ENCODE measurements at places on chromosomes 13 and 19. TPM values are rescaled to one million over a fixed set of nuclear protein-coding genes. Genes with fewer than 3 reads are reported as not detected.

SAFB2 gene
- total RNA-seq, result 37.7 TPM

GRCh38 chr13:78102121-78102677, 183.6 kb upstream of the EDNRB start:
- H3K36me3 ChIP-seq, result no peaks in the 10 kb centered on the region
- H3K27me3 ChIP-seq, result no peaks in the 10 kb centered on the region
- H3K4me1 ChIP-seq, result no peaks in the 10 kb centered on the region
- H3K4me3 ChIP-seq, result no peak overlapping the region
- no peak overlapping the region for H3K27ac ChIP-seq

GRCh38 chr19:15810335-15810734, 5.1 kb downstream of the OR10H1 start:
- no peaks in the 10 kb centered on the region for H3K27me3 ChIP-seq
- H3K27ac ChIP-seq, result no peak overlapping the region
- DNase-seq, result no peak
- H3K4me1 ChIP-seq, result no peaks in the 10 kb centered on the region

DNA sequence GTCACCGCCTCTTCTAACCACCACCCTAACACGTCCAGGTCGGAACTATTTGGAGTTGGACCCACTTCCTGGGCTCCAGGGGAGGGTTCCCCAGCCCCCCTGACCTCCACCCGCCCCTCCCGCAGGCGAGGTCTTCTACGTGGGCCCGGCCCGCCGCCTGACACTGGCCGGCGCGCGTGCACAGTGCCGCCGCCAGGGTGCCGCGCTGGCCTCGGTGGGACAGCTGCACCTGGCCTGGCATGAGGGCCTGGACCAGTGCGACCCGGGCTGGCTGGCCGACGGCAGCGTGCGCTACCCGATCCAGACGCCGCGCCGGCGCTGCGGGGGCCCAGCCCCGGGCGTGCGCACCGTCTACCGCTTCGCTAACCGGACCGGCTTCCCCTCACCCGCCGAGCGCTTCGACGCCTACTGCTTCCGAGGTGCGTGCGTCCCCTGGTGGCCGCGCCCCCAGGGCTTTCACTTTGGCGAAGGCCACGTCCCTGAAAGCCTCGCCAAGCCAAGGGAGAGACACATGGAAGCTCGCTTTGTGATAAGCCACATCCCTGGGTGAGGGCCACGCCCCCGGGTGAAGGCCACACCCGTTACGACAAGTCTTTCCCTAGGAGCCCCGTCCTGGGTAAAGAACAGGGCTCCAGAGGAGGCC, 13.2 kb downstream of the NCAN start:
- H3K4me3 ChIP-seq, result peak overlapping the region; percentile 58
- DNase-seq, result peak; percentile 96
- peaks cover 5% of the 10 kb centered on the region for H3K4me1 ChIP-seq
- peaks cover 15% of the 10 kb centered on the region for H3K27me3 ChIP-seq

- H3K27me3 ChIP-seq, result no peaks in the 10 kb centered on the region
- no peaks in the 10 kb centered on the region for H3K36me3 ChIP-seq
- H3K27ac ChIP-seq, result no peak overlapping the region
- no peak for DNase-seq
Observed at GRCh38 chr19:31448221-31448657, 99.0 kb upstream of the TSHZ3 start.

DNA sequence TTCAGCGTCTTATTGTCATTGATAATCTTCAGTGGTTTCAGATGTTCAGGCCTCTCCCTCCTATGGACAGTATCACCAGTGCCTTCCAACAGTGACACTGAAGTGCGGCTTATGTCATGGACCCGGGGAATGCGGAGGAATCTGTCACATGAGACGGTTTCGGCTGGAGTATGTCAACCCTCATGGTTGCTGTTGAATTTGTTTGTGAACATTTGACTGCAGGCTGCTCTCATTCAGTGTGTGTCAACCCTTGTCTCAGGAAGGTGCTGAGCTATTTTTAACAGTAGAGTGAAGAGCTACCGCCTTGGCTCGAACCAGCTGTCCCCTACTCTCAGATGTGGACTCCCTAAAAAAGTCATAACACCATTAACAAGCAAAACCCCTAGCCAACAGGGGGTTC, 138.8 kb upstream of the RNF113B start:
- H3K4me1 ChIP-seq, result peaks cover 21% of the 10 kb centered on the region
- no peaks in the 10 kb centered on the region for H3K36me3 ChIP-seq
- peak overlapping the region; percentile 63 for H3K27ac ChIP-seq

CNN2 gene
- 426 TPM for total RNA-seq

GRCh38 chr19:48571378-48572162, 19.6 kb downstream of the SULT2B1 start:
- H3K27me3 ChIP-seq, result no peaks in the 10 kb centered on the region
- no peaks in the 10 kb centered on the region for H3K36me3 ChIP-seq
- peaks cover 12% of the 10 kb centered on the region for H3K4me1 ChIP-seq
- no peak overlapping the region for H3K4me3 ChIP-seq

GRCh38 chr19:55112777-55113569, 4.5 kb downstream of the PPP1R12C start:
- peaks cover 25% of the 10 kb centered on the region for H3K4me1 ChIP-seq
- H3K27ac ChIP-seq, result peak overlapping the region; percentile 86
- peak; percentile 76 for DNase-seq
- no peaks in the 10 kb centered on the region for H3K27me3 ChIP-seq
- H3K4me3 ChIP-seq, result no peak overlapping the region

ZNF99 gene
- 0.03 TPM for total RNA-seq

DNA sequence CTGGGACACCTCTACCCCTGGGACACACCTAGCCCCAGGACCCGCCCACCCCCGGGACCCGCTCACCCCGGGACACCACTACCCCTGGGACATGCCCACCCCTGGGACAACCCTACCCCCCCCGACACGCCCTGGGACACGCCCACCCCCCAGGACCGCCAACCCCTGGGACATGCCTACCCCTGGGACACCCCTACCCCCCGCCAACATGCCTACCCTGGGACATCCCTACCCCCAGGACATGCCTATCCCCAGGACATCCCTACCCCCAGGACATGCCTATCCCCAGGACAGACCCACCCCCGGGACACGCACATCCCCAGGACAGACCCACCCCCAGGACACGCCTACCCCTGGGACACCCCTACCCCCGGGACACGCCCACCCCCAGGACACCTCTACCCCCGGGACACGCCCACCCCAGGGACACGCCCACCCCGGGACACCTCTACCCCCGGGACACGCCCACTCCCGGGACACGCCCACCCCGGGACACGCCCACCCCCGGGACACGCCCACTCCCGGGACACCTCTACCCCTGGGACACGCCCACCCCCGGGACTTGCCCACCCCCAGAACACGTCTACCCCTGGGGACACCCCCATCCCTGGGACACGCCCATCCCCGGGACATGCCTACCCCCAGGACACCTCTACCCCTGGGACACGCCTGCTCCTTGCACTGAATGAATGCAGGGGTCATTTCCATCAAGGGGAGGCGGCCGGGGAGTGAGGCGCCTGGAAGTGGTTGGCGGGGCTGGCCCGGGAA, 32.3 kb downstream of the ADPRHL1 start:
- no peak overlapping the region for H3K27ac ChIP-seq
- no peaks in the 10 kb centered on the region for H3K4me1 ChIP-seq
- H3K4me3 ChIP-seq, result no peak overlapping the region
- DNase-seq, result no peak
- H3K36me3 ChIP-seq, result no peaks in the 10 kb centered on the region

SHC2 gene
- 4.6 TPM for total RNA-seq

DNA sequence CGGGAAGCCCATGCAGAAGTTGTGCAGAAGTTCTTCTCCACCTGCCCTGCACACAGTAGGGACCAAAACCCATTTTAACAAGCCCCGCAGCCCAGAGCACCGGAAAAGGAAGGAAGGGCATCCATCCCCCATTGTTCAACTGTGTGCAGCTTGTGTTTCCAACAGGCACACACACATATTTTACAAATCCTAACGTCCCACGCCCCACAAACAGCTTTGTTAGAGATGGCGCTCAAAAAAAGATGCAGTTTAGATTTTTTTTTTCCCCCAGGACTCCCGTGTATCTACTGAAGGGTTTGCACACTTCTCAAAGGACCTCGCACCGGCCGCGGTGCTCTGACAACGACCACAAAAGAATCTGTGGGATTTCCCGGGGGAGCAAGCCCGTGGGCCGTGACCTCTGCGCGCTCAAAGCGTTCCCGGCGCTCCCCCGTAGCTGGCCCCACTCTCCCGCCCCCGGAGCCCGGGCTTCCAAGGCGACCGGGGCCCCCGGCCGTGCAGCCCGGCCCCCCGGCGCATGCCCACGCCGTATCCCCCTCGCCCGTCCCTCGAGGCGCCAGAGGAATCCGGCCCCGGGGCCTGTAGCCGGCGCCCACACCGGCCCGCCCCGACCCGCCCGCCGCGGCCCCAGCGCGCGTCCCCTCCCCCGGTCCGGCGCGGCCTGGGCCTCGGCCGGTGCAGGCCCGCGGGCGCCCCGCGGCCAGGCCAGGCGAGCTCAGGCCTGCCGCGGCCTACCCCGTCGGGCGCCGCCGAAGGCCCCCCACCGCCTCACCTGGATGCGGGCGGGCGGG, 523 bp downstream of the ELAVL1 start:
- H3K36me3 ChIP-seq, result no peaks in the 10 kb centered on the region
- H3K4me3 ChIP-seq, result peak overlapping the region; percentile 90
- H3K27me3 ChIP-seq, result no peaks in the 10 kb centered on the region
- H3K27ac ChIP-seq, result peak overlapping the region; percentile 72
- DNase-seq, result peak; percentile 18

- H3K27me3 ChIP-seq, result peaks cover 86% of the 10 kb centered on the region
- no peaks in the 10 kb centered on the region for H3K36me3 ChIP-seq
Observed at GRCh38 chr19:13095934-13096927, 6.4 kb downstream of the LYL1 start.

CACTIN gene
- total RNA-seq, result 47.4 TPM

CEACAM3 gene
- not detected for total RNA-seq

DNA sequence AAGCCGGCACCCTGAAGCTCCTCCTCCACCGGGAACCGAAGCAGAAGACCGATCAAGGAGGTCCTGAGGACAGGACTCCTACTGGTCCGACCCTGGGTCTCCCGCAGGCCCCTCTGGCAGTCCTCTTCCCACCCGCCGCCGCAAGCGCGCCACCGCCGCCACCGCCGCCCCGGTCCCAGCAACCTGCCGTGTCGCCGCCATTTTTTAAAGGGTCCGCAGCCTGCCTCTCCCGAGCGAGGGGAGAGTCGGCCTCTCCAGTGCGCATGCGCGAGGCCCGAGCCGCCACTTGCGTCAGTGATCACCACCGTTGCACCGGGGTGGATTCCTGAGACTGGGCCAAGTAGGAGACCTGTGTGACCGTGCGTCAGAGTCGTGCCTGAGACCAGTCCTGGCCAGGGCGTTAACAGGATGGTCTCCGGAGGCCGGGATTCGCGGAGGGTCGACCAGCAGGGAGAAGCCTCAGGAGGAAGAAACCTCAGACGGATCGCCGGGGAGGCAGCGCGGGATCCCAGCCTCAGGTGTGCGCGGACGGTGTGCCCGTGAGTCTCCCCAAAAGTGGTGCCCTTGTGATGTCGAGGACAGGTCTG, 51.6 kb downstream of the ZNF146 start:
- H3K27ac ChIP-seq, result no peak overlapping the region
- H3K4me3 ChIP-seq, result no peak overlapping the region
- H3K27me3 ChIP-seq, result no peaks in the 10 kb centered on the region
- H3K36me3 ChIP-seq, result no peaks in the 10 kb centered on the region

DNA sequence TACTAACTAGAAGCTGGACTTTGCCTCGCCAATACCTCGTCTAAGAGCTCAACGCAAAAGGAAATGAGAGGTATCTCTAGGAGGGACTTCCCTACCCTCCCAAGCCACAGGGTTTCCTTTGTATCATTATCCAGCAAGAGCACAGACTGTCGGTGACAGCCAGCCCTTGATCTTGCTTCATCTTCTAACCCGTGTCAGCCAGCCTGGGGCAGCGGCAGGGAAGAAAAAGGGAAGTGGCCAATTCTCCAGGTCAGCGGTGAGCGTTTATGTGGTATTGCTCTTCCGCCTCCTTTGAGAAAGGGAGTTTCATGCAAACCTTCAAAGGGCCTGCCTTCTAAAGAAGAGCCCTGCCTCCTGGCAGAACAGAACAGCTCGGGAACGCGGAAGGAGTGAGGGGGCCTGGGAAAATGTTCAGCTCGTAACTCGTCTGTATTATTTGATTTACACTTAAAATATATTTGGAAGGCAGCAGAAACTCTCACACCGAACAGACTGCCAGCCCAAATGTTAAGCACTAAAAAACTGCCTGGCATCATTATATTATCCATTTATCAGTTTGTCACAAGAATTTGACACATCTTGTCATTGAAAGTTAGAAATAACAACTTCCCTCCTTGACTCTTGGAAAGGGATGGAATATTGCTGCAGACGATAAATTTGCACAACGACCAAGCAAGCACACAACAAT, 41.8 kb downstream of the EFNB2 start:
- H3K27me3 ChIP-seq, result no peaks in the 10 kb centered on the region
- H3K27ac ChIP-seq, result no peak overlapping the region
- H3K36me3 ChIP-seq, result no peaks in the 10 kb centered on the region
- H3K4me3 ChIP-seq, result no peak overlapping the region
- DNase-seq, result no peak

DNA sequence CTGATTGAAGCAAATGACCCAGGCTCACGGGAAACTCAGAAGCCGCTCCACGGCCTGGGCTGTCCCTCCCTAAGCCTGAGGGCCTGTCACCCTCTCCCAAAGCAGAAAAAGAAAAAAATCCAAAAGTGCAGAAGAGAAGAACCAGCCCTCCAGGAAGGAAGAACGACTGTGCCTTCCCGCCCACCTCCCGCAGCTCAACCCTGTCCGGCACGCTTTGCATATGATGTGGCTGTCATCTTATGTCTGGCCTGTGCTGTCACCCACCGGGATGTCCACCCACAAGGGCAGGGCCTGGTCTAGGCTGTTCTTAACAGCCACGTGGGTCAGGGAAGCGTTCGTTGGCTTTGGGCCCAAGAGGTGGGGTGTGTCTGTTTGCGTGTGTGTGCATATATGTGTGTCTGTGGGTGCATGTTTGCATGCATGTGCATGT, 13.7 kb downstream of the ZBTB7A start:
- no peaks in the 10 kb centered on the region for H3K36me3 ChIP-seq
- peak overlapping the region; percentile 50 for H3K27ac ChIP-seq
- no peaks in the 10 kb centered on the region for H3K4me1 ChIP-seq
- no peak for DNase-seq
- no peaks in the 10 kb centered on the region for H3K27me3 ChIP-seq

GRCh38 chr19:41225238-41226052, 6.4 kb downstream of the AXL start:
- H3K27me3 ChIP-seq, result no peaks in the 10 kb centered on the region
- H3K4me3 ChIP-seq, result peak overlapping the region; percentile 67
- H3K27ac ChIP-seq, result peak overlapping the region; percentile 80
- DNase-seq, result peak; percentile 80
- H3K4me1 ChIP-seq, result peaks cover 28% of the 10 kb centered on the region

NLRP4 gene
- 0.19 TPM for total RNA-seq
